ENCODE measurements at places on chromosomes 2 and 18.

DNA sequence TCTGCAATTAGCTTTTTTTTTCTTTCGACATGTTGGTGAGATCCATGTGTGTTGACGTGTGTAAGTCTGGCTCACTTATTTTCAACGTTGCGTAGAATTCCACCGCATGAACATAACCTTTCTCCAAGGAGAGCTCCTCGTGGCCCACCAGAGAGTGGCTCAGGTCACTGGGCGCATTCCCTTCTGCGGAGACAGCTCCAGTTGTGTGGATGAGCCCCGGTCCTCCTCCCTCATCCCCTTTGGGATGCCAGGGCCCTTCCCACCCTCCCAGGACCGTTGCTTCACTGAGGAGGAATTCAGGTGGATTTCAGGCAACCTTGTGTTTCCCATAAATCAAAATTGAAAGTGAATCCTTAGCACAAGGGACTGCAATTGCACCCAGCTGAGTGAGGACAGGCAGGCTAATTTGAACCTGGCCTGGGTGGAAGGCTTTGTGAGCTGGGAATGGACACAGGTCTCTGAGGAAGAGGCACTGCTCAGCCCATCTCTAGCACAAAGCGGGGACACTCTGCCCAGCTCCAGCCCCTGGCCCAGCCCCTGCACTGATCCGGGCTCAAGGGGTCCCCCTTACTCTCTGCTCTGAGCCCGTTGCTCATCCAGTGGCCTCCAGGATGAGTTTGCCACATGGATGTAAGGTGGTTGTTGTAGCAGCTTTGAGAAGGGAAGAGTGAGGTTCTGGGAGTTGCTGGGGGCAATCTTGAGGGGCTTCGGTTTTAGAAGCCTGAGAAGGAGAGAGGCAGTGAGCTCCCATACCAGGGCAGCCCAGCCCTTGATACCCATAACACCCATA lies 57.8 kb upstream of the HAAO start:
- DNase-seq: no peak

DNA sequence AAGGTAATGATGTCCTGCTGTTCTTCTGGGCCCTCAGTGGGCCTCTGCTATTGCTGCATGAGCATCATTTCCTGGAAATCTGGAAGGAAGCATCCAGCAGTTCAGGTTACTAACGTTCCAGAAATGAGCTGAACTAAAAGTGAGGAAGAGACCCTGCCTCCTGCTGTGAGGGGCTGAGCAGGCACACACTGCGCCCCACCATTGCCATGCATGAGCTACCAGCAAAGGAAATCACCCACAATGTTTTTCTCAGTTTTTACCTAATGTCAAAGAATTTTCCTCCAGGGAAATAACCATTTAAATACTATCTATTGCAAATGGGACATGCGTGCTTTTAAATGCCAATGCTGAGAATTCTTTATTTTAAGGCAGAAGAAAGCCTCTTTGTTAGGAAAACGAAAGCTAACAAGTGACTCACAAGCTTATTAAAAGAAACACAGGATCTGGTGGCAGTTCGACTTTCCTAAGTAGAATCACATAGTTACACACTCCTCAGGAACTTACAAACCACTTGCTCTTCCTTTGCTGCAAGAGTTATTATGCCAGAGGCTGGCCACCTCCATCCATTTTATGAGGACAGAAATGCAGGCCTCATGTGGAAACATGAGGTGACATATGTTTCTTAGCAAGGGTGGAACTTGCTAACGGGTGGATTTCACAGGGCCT lies 152.6 kb upstream of the TTC39C start:
- DNase-seq: no peak

DNA sequence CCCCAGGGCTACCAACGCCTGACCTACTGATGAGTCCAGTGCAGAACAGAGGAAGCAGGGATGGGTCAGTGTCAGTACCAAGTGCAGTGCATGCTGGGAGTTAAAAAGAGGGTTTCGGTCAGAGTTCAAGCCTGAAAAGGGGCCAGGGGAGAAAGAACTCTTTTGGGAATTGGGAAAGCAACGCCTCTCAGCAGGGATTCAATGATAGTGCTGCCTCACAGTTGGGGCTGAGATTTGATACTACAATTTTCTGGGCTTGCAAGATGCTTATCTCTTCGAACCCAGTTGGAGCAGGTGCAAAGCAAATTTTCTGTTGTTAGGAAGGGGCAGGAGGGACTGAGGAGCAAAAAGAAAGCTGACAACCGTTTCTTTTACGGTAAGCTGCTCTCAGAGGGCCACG lies 82.6 kb downstream of the CERKL start:
- no peak for DNase-seq

DNA sequence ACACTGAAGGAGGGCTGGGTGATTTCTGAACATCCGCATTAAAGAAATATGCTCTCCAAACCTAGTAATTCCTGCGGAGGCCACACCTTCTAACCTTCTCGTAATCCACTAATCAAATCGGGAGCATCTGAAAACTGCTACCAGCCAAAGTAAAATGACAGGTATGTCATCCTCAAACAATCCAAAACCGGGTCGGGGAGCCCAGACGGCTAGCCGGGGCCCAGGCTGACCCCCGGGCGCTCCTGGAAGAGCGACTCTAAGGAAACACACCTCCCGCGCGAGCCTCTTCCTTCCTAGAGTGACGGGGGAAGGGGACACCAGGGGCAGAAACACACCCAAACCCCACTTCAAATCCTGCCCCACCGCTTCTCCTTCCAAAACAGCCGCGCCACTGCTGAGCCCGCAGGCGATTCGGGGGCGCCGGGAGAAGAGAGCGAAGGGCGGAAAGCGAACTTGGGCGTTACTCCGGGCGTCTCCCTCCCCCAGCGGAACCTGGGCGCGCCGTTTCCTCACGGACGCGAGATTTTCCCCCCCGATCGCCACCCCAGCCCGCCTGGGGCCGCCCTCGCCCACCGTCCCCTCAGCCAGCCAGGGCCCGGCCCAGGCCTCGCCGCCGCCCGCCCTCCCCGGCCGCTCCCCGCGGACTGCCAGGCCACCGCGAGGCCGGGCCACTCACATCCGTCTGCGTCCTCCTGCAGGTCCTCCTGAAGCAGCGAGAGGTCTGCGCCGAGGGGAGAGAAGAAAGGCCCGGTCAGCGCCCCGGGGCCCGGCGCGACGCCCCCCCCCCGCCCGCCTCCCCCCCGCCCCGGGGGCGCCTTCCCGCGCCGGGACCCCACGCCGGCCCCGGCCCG lies 584 bp downstream of the PPP4R1 start:
- DNase-seq: peak; percentile 21

DNA sequence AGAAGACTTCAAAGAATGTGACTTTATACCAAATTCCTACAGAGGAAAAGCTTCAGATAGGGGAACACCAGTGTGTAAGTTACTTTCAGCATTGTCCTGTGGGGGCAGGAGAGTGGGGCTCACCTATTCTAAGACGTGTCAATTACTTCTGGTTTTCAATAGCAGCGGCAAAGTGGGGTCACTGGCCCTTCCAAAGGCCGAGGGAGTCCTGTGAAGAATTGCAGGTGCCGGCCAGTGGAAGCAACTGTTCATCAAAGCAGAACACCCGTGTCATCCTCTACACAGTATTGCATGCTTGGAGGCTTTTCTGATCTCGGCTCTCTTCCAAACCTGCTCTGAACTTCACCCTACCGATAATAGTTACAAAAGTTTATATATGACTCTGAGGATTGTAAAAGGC lies 1176.5 kb upstream of the TMEFF2 start:
- no peak for DNase-seq

GRCh38 chr2:3600256-3600855 lies 5.4 kb downstream of the COLEC11 start:
- DNase-seq: no peak

DNA sequence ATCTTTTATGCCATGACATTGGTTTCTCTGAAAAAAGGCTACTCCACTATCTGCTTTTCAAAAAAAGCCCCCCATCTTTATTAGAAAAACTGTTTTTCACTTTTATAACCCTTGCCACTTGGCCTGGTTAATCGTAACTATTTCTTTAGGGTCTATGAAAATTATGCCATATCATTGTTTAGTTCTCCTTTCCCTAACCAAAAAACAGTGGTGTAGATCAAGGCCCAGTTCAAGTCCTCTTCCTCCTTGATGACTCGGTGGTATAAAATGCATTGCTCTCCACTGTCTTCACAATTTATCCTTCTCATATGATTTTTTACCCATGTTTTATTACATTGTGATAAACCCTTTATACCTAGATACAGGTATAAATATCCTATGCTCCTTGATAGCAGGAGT lies 205.5 kb downstream of the ZNF521 start:
- DNase-seq: no peak

DNA sequence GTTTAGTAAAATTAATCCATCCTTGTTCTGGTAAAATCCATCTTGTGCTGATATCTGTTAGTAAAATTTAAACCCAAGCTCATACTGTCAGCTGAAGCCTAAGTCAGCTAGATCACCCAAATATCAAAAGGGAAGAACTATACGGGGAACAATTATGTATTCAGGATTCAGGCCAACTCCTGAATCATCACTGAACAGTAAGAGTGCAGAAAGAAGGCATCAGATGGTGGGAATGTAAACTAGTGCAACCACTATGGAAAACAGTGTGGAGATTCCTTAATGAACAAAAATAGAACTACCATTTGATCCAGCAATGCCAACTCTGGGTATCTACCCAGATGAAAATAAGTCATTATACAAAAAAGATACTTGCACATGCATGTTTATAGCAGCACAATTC lies 81.8 kb downstream of the RAPGEF4 start:
- DNase-seq: no peak

- no peak for DNase-seq
These were observed 144.2 kb upstream of the HDAC4 start for GRCh38 chr2:239544918-239545465.

DNA sequence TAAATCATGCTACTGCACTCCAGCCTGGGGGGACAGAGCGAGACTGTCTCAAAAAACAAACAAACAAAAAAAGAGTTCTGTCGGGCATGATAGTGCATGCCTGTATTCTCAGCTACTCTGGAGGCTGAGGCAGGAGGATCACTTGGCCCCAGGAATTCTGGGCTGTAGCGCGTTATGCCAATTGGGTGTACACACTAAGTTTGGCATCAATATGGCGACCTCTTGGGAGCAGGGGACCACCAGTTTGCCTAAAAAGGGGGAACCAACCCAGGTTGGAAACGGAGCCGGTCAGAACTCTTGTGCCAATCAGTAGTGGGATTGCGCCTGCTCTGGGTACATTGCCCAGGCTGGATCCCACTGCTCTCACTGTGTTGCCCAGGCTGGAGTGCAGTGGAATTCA lies 49.7 kb downstream of the SDC1 start:
- DNase-seq: no peak

- DNase-seq: peak; percentile 21
These were observed 38.9 kb downstream of the CTAGE1 start for GRCh38 chr18:22378672-22379282.

DNA sequence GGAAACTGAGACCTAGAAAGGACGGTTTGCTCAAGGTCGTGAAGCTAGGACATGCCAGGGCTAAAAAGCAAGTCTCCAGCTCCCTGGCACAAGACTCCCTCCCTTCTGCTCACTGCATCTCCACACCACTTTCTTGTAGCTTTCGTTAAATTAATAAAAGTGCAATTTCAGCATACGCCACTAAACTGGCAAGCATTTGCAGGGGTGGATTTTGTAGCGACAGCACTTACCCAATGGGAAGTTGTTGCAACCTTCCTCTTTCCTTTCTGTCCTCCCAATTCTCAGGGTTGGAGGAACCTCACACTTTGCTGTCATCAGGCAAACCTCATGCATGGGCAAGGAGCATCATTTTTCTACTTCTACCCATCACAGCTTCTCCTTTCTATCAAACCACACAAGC lies 7.4 kb upstream of the RHOB start:
- DNase-seq: peak; percentile 60

- no peak for DNase-seq
These were observed 5.6 kb downstream of the LGALSL start for GRCh38 chr2:64459575-64459974.

DNA sequence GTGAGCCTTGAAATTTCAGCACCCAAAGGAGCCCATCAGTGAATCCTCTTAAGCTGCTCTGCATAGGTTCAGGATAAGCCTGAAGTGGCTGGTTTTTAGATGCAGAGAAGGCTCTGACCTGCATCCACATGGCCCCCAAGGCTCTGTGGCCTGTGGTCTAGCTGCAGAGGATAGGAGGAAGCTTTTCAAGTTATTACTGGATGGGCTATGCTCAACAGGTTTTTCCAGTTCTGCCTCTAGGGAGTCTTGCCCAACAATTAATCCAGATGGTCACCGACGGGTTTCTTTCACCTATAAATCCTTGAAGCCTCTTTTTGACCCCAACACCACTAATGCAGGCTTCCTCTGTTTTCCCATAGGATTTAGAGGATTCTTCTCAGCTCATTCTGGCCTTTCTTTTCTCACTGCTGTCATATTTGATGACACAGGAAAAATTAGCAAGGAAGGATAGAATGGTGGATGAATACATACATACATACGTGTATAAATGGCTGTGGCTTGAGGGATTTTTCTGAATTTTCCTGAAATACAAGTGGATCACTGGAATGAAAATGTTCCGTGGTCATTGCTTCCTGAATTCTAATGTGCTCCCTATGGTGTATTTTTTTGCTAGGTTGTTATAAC lies 52.2 kb upstream of the BCL2L11 start:
- DNase-seq: no peak

DNA sequence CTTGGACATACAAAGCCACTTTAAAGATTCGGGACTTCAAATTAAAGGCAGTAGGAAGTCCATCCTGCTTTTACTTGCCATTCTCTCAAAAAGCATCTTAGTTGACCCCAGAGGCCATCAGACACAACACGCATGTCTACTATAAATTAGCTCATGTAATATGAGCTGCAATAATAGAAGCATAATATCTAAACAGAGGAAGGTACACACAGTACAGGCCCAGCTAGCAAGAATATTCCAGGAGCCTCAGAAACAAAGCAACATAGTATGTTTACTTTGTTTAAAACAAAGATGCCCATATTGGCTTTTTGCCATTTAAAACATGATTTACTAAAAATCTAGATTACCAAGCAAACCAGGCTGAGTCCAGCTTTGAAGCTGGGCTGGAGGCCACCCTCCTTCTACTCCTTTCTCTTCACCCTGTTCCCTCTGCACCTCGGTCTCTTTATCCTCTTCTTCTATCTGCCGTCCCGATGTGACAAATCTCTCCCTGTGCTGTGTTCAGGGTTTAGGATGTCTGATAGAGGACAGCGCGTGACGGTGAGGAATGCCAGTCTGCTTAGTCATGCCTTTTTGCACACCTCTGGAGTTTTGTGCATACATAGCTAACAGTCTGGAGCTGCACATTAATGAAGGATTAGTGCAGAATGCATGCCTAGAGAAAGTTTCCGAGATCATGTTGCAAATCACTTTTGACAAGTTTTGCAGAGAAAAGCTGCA lies 28.2 kb downstream of the DTNA start:
- DNase-seq: no peak

- no peak for DNase-seq
These were observed 48.6 kb downstream of the POLE4 start for GRCh38 chr2:75007061-75007460.

- no peak for DNase-seq
These were observed 66.0 kb downstream of the SMAD7 start for GRCh38 chr18:48884771-48885170.

- DNase-seq: no peak
These were observed 19.8 kb downstream of the CREG2 start for GRCh38 chr2:101367508-101367907.

DNA sequence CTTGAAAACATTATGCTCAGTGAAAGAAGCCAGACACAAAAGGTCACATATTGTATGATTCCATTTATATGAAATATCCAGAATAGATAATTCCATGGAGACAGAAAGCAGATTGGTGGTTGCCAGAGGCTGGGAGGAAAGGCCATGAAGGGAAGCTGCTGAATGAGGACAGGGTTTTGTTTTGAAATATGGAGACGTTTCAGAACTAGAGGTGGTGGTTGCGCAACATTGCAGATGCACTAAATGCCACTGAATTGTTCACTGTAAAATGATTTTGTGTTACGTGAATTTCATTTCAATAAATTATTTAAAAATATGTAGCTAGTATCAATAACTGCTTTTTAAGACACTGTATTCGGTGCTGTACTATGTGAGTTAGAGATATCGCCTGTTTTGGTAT lies 101.7 kb upstream of the ZNF236 start:
- no peak for DNase-seq
